ENCODE measurements at places on chromosomes 13 and 19. TPM values are rescaled to one million over a fixed set of nuclear protein-coding genes. Genes with fewer than 3 reads are reported as not detected.

Gene TNNT1
- not detected for total RNA-seq

DNA sequence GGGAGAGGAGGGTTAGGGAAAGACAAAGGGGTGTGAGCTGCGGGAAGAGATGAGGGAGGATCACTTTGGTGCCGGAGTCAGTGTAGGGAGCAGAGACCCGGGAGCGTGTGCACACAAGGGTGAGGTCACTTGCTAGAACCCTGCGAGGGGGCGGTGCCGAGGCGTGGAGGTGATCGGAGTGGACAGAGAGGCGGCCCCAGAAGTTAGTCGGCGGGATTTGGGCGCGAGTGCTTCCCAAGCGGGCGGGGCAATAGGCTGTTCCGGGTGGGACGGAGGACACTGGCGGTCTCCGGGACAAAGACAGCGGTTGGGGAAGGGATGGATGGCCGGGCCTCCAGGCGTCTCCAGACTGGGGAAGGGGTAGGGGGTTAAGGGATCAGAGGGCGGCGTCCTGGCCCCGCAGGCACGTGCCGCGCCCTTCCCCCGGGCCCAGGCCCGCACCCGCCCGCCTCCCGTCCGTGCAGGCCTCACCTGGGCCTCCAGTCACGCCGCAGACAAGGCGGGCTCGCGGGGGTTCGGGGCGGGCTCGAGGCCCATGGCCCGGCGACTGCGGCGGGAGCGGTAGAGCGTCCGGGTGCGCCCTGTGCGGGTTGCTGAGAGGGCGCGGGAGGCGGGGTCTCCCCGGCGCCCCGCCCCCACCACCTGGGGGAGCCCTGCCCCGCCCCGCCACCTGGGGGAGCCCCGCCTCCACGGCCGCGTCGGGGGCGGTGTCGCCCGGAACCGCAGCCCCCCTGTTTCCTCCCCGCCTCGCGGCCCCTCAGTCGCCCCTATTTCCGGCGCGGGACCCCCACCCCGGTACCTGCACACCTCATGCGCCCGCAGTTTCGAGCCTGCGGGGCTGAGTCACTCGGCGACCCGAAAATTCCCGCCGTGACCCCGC, at the start of gene LPAR2:
TSS of gene LPAR2 (minus strand) at position 600 of the 880 bp plus-strand sequence. CDS start 945 bp downstream, outside the sequence.
- DNase-seq = peak; percentile 78

Gene SLC10A2
- total RNA-seq = not detected

DNA sequence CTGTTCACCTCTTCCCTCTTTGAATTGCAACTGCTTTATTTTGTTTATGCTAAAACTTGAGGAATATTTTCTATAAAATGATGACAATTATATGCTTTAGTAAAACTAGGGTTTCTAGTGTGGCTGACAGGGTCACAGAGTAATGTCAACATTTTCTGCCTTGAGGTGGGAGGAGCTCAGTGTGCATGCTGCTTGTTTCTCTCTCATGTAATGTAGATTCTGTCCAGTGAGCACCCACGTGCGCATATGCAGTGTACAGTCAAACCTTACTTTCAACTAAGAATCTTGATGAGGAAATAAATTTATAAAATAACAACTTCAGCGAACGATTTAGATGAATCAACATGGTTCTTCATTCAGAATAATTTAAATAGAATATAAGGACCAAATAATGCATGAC, 603.9 kb downstream of the PCDH17 start:
- DNase-seq = no peak

Gene PDS5B
- total RNA-seq = 38.2 TPM

Gene TMPRSS9
- total RNA-seq = not detected

GRCh38 chr19:2494447-2495129, 18.7 kb downstream of the GADD45B start:
- DNase-seq = peak; percentile 46

DNA sequence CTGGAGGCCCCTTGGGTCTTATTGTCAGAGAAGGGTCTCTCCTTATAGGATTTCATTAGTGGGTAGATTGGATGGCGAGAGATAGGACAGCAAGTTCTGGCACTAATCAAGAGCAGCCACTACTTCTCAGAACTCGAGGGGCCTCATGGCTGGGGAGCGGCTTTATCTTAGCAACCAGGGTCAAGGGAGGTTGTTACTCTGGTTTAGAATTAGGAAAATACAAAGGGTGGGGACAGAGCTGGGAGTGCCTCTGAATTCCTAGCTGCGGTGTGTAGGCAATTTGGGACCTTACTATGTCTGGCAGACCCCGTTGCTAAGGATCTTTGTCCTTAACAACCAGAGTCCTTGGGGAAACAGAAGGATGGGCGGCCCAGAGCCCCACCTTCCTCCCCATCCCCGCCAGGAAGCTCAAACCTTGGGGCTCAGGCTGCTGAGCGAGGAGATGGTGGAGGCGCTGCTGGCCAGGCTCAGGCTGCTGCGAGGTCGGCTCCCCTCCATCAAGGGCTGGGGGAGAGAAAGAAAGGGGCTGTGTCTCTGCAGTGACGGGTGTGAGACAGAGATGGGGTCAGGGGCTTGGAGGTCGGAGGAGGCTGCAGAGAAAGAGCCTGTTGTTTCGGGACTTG, 1.2 kb downstream of the PLEKHA4 start:
- no peak for DNase-seq

DNA sequence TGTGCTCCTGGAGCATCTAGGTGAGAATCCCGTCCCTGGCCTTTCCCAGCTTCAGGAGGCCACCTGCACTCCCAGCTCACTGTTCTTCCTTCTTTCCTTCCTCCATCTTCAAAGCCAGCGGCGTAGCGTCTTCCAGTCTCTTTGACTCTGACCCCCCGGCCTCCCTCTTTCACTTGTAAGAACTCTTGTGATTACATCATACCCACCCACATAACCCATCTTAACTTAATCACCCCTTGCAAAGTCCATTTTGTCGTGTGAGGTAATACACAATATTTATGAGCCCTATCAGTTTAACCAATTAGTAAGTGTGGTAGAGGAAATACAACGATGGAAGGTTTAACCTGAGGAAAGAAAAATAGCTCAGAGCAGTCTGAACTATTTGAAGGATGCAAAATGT, 4.6 kb upstream of the CDC16 start:
- DNase-seq = no peak

GRCh38 chr13:89490661-89491060, 1819.5 kb downstream of the SLITRK5 start:
- DNase-seq = no peak

- DNase-seq = no peak
These were observed 84.7 kb upstream of the TM9SF2 start for GRCh38 chr13:99416411-99417121.

Gene LMTK3
- total RNA-seq = 2.0 TPM

Gene RGS9BP
- 0.16 TPM for total RNA-seq

- DNase-seq = no peak
These were observed 355.0 kb upstream of the PCDH20 start for GRCh38 chr13:61770681-61771080.

Gene ZSWIM9
- 6.5 TPM for total RNA-seq

DNA sequence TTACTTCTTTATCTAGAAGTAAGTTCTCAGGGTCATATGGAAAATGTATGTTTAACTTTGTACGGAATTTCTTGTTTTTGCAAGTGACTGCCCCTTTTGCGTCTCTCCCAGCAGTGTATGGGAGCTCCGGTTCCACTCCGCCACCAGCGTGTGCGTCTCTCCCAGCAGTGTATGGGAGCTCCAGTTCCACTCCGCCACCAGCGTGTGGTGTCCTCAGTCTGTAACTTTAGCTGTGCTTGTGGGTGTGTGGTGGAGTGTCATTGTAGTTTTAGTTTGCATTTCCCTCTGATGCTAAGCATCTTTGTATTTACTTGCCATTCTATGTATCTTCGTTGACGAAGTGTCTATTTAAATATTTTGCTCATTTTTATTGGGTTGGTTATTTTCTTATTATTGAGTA, 2.4 kb downstream of the CUL4A start:
- no peak for DNase-seq

Gene ZNF420
- 14.2 TPM for total RNA-seq

- DNase-seq = no peak
These were observed 6.9 kb downstream of the KCNC3 start for GRCh38 chr19:50322234-50322633.

DNA sequence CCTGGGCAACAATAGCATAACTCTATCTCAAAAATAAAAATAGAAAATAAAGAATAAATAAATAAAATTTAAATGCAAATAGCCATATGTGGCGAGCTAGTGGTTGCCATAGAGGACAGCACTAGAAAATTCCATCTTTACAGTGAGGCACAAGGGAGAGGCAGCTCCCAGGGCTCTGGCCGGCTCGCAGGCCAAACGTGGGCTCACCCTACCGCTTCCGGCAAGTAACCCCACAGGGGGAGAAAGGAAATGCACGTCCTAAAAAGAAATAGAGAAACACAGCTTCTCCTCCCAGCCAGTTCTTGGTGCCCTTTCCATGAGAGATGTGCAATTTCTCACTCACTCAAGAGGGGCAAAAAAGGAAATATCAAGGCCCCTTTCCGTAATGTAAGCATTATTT, 12.4 kb upstream of the GRWD1 start:
- DNase-seq = no peak

- no peak for DNase-seq
These were observed 418.2 kb downstream of the KLF12 start for GRCh38 chr13:73715911-73716510.

GRCh38 chr13:40389081-40389641, 277.3 kb downstream of the FOXO1 start:
- peak; percentile 31 for DNase-seq

Gene CUL4A
- total RNA-seq = 87.8 TPM

DNA sequence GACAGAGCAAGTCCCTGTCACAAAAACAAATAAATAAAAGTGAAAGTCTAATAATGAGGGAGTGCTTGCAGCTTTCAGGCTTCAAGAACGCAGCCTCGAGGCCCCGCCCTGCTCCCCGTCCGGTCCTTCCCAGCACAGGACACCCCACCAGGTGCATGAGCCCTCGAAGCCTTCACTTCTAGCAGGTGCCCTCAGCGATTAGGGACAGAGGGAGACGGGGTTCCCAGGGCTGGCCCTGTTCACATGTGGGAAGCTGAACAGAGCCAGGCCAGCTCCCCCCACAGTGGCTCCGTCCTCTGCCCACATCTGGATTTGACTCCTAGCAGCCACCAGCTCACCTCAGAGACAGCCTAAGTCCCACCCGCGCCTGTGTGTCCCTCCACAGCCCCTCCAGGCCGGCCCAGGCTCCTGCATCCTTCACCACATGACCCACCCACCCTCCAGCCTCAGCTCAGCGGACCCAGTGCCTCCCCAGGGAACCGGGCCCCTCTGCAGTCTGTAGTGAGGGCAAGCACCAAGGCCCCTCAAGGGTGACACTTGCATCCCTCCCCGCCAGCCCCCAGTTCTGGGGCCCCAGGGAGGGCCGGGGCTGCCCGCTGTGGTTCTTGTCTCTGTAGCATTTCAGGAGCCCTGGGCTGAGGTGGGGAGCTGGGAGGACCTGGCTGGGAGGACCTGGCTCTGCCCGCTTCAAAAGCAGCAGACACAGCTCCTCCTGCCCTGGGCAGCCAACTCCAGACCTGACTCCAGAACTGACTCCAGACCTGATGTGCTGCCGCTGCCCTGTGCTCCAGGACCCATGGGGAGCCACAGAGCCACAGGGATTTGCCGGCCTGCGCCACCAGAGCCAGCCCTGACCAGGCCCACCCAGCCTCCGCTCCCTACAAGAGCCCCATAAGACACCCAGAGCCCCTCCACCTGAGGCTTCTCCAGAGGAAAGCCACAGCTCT, 27.2 kb downstream of the GPX4 start:
- DNase-seq = peak; percentile 56

DNA sequence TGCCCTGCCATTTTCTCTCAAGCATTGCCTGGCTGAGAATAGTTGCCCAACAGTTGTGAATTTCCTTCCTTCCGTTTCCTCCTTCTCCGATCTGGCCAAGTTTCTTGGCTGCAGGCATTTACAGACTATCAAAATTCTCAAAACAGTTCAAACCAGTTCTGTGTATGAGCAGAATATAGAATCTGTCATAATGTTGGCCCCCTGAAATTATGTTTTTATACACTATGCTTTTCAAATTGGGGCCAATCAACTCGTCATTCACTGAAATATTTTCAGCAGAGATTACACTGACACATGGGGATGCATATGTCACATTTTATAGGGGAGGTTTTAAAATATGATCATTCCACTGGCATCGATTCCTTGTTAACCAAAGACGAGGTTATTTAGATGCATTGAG, 284.2 kb upstream of the TMTC4 start:
- no peak for DNase-seq

DNA sequence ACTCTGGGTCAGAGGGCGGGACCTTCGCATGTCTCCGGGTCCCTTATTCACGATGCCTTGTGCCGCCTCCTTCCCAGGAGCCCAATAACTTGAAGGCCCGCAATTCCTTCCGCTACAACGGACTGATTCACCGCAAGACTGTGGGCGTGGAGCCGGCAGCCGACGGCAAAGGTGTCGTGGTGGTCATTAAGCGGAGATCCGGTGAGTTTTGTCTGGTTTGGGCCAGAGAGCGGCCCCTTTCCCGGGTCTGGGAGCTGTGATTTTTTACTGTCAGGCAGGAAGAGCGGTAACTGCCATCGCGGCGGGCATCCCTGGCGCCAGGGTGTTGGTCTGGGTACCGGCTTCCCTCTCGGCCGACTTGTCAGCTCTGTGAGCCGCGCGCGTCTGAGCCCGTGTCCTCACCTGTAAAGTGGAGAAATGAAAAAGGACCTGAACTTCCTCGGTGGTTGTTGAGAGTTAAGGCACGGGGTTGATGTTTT, 800 bp downstream of the RPL28 start:
- no peak for DNase-seq

- DNase-seq = no peak
These were observed 9.8 kb downstream of the MVB12A start for GRCh38 chr19:17429641-17430113.

- DNase-seq = no peak
These were observed 247.3 kb downstream of the MTUS2 start for GRCh38 chr13:29067306-29067945.

Data from activated T-cell treated with anti-CD3 and anti-CD28 coated beads, Interleukin-2, amount 50 U/mL, for 4 hours (primary cell).